ENCODE measurements at places on chromosomes 16 and 17.

GRCh38 chr17:83067718-83068261, 11.6 kb upstream of the METRNL start:
- no peak for DNase-seq

- DNase-seq: no peak
Observed at GRCh38 chr17:72711521-72712310, 380.8 kb downstream of the SLC39A11 start.

GRCh38 chr17:35877345-35878029, 2.7 kb downstream of the CCL5 start:
- DNase-seq: no peak

DNA sequence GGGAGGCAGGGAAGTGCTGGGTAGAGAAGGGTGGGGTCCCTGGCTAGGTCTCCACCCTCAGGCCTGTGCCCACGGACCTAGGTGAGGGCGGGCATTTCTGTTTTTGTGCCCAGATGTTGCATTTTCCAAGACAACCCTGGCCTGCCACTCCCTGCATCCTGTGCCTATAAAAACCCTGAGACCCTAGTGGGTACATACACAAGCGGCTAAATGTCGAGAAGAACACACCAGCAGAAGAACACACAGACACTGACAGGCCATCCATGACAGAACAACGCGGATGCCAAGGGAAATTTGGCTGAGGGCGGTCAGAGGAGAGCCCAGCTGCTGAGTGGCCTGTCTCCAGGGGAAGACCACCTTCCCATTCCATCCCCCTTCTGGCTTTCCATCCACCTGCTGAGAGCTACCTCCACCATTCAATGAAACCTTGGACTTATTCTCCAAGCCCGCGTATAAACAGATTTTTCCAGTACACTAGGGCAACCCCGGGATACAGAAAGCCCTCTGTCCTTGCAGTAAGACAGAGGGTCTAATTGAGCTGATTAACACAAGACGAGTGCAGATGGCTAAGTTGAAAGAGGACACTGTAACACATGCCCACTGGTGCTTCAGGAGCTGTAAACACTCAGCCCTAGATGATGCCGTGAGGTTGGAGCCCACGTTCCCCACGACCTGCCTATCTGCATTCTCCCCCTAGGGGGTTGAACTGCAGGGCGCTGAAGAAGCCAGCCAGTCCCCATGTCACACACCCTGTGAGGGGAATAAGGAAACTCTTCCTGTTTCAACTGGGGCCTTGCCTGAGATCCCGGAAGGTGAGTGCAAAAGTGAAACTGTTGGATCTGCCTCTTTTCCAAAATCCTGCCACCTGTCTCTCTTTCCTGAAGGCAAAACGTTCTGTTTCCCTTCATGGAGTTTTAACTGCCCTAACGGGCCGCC, 147.2 kb upstream of the COX10 start:
- no peak for DNase-seq

DNA sequence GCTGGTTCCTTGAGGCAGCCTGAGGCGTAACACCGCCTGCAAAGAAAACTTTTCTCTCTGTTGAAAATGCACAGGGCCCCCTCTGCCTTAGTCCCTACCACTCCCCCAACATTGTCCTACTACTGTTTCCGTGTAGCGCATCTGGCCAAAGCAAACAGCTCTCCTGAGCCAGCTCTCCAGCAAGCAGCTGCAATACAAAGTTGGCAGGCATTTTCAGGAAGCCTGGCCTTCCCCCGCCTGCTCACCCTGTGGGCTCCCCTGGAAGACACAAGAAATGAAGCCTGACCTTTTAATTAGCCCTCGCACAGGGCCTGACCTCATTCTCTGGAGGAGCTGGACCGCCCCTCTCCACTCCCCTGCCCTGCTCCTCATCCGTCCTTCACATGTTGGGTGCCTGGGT, 66.7 kb downstream of the SOX9 start:
- peak; percentile 56 for DNase-seq

- DNase-seq: no peak
Observed at GRCh38 chr17:82386255-82386831, 14.8 kb downstream of the UTS2R start.

DNA sequence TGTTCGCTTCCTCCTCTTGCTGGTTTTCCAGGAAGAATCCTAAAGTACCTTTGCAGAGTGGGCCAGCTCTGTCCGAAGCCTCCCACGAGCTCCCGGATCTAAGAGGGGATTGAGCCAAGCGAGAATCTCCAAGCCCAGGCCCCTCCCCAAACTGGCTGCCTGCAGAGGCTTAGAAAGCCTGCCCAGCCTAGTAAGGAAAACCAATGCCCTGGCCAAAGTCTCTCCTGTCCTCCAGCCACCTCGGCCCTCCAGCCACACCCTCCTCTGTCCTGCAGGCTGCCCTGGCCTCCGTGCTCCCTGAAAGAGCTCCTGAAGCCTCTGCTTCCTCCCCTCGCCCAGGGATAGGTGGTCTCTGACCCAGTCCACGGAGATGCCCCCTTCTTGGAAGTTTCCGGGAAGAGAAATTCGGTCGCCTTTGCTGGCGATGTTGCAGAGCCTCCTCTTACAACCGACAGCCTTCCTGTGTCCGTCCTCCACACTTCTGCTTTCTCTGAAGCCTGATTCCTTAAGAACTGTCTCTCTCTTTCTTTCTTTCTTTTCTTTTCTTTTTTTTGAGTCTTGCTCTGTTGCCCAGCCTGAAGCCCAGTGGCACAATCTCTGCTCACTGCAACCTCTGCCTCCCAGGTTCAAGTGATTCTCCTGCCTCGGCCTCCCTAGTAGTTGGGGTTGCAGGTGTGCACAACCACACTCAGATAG, 54.9 kb upstream of the TOB1 start:
- DNase-seq: no peak

DNA sequence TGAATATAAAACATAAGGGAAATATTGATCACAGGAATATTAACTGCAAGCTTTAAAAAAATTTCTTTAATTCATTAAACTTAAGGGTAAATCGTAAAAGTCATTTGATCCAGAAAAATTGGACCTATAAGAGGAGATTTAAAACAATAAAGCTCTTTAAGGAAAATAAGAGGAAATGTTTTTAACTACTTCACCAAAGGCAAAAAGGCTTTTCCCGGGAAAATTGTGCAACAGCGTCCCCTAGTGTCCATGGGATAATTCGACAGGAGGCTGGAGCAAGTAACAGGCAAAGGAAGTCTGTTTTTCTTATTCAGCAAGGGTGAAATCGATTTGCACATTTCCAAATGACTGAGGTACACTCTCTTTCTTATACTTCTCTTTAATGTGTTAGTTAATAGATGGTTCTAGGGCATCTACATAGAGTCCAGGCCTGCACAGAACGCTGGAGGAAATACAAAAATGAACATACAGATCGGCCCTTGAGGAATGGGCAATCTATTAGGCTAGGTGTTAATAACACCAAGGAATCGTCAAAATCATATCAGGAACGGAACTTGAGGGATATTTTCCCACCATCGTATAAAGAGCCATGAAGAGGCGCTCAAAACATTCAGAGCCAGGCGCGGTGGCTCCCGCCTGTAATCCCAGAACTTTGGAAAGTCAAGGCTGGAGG, 61.4 kb downstream of the ZNF18 start:
- DNase-seq: peak; percentile 16

DNA sequence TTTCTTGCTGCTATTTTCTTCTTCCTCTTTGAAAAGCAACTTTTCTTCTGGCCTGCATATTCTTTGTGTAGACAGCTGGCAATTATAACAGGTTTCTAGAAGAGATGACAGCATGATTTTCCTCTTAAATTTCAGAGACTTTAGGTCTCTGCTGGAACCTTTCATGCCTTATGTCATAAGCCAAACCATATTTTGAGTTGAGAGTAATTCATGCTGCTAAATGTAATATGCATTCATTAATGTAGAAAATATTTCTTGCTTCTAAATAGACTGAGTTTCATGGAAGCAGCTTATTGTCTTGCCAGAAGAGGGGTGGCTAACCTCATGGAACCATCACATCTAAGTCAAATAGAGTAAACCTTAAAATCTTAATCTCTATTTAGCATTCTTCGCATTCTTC, 25.9 kb upstream of the ABCA9 start:
- no peak for DNase-seq

- no peak for DNase-seq
Observed at GRCh38 chr16:440627-441026, 15.2 kb downstream of the RAB11FIP3 start.

DNA sequence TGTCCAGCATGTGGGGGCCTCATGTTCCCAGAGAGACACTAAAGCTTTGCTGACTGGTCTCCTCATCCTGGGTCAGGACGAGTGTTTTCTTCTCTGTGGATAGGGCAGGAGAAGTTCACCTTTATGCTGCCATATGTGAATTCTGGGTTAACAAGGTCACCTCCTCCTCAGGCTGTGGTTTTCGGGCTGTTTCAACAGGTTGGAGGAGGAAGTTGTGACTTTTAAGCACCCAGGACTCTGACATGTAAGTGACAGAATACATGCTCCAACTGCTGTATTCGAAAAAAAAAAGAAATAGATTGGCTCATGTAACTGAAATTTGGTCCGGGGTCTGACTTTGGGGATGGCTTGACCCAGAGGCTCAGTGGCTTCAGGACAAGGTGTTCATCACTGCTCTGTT, 54.2 kb downstream of the SNX20 start:
- DNase-seq: no peak

DNA sequence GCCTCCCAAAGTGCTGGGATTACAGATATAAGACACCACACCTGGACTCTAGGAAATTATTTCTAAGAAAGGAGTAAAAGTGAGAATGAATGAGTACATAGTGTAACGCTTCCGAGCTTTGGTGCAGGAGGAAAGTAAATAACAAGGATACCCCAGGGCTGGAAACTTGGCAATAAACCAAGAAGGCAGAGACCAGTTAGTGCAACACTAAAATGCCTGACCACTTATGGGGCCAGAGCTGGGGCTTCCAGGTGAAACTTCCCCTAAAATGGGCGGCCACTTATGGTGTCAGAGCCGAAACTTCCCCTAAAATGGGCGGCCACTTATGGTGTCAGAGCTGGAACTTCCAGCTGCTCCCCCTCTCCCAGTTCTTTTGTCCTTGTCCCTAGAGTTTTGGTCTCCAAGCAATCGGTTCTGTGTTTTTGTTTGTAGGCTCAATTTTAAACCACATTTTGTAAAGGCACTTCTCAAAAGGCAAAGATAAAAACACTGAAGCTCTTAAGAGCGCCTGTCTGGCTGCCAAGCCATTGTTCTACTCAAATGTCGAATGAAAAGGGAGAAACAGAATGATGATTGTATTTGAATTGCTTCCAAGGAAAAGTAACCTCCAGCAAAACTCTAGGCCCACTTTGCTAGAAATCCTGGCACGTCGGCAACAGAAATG, 63.9 kb downstream of the NXN start:
- peak; percentile 18 for DNase-seq

DNA sequence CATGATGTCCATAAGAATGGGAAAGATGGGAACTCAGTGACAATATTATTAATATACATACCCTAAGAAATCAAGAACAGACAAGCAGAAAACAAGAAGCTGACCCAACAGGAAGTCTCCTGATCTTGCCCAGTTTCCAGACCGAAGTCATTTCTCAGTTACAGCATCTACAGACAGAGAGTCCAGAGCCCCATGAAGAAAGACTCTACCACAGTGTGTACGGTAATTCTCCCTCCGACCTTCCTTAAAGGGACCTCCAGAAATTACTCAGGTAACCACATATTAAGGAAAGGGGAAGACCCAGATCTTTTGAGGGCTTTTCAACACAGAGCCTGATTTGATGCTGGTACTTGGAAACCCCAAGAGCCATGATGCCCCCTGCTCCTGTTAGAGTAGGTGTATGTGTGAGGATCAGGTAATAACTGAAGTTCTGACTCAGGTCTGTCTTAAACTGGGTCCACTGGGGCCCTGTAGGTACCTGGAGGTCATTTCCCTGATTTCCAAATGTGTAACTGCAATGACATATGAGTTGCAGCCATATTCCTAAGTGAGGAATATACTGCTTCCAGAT, 132.4 kb downstream of the ABCA8 start:
- no peak for DNase-seq

GRCh38 chr16:77385481-77385880, 49.4 kb downstream of the ADAMTS18 start:
- DNase-seq: no peak

DNA sequence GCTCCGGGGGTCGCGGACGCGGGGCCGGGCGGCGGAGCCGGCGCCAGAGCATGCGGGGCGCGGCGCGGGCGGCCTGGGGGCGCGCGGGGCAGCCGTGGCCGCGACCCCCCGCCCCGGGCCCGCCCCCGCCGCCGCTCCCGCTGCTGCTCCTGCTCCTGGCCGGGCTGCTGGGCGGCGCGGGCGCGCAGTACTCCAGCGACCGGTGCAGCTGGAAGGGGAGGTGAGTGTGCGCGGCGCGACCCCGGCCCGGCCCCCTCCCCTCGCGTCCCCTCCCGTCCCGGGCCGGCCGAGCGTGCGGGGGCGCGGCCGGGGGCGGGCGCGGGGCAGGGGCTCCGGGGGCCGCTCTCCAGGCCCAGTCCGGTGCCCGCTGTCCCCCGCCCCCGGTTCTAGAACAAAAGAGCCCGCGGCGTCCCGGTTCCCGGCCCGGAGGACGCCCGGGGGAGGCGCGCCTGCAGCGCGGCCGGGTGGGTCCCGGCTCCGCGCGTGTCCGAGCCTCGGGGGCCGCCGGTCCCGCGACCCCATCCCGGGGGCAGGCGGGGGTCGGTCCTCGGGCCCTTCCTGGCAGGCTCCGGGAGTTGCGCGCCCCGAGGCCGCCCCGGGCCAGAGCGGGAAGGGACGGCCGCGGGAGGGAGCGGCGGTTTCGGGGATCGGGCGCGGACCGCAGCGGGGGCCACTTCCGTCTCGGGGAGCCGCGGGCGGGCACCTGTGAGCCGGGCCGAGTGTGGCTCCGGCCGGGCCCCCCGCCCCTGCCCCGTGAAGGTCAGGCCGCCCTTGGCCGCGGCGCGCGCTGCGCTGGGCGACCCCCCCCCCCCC, 563 bp downstream of the METRNL start:
- DNase-seq: no peak

Data from tibial nerve (tissue), 4 donors.